ENCODE measurements at places on chromosomes 7 and 10.

DNA sequence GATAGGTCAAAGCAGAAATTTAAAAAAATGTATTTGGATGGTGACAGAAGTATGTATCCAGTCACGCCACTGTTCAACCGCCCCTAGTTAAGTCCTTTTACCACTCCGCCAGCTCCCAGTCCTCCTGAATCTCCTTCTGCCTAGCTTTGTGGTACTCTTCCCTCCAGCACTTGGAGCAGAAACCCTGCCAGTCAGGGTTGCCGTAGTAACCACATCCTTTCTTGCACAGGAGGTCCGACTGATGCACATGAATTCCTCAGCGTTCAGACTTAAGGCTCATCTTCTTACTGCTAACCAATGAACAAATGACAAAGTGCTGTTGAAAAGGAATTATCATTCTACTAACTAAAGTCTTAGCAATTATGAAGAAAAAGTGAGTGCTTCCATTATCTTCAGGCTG is 175.3 kb upstream of the KCTD7 start:
- H3K27ac ChIP-seq = no peak overlapping the region
- DNase-seq = no peak
- peaks cover 13% of the 10 kb centered on the region for H3K36me3 ChIP-seq
- H3K27me3 ChIP-seq = no peaks in the 10 kb centered on the region

DNA sequence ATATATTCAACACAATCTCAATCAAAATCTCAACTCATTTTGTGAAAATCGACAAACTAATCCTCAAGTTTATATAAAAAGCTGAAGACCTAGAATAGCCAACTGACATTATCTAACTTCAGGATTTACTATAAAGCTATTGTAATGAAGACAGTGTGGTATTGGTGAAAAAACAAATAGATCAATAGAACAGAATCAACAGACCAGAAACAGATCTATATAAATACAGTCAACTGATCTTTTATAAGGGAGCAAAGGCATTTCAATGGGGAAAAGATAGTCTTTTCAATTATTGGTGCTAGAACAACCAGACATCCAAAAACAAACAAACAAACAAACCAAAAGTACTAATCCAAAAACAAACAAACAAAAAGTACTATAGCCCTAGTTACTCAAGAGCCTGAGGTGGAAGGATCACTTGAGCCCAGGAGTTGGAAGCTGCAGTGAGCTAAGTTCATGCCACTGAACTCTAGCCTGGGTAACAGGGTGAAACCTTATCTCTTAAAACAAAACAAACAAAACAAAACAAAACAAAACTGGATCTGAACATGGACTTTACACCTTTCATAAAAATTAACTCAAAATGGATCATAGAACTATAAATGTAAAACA is 26.6 kb upstream of the AKR1D1 start:
- no peaks in the 10 kb centered on the region for H3K36me3 ChIP-seq
- no peaks in the 10 kb centered on the region for H3K4me1 ChIP-seq
- H3K27me3 ChIP-seq = peaks cover 5% of the 10 kb centered on the region
- no peak overlapping the region for H3K4me3 ChIP-seq

DNA sequence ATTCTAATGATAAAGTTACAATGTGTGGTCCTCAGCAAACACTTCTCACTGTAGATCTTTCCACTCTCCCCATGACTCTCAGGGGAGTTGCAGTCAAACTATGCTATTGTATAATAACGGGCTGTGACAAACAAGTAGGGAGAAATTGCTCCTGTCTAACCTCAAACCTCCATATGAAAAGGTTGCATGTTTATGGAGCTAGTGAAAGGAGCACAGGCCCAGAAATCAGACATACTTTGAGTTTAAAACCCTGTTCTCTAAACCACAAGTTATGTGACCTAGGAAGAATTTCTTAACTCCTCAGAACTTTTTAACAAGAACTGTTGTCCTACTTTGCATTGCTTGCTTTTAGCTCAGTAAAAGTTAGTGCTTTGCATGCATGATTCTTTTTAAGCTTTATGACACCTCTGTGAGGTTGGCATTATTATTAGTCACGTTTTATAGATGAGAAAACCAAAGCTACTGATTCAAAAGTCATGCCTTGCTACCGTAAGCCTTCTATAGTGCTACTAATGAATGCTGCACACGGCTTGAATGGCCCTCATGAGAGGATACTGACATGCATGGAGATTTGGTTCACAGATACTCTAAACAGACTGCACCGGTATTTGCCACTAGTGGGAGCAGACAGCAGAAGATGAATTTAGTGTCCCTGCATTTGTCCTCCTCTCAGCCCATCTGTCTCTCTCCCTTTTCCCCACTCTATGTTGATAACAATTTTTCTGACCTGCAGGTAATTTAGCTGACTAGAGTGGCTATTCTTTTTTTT is 129.5 kb upstream of the PCGF5 start:
- H3K36me3 ChIP-seq = no peaks in the 10 kb centered on the region
- H3K27me3 ChIP-seq = no peaks in the 10 kb centered on the region
- no peaks in the 10 kb centered on the region for H3K4me1 ChIP-seq
- DNase-seq = peak; percentile 10
- no peak overlapping the region for H3K4me3 ChIP-seq

DNA sequence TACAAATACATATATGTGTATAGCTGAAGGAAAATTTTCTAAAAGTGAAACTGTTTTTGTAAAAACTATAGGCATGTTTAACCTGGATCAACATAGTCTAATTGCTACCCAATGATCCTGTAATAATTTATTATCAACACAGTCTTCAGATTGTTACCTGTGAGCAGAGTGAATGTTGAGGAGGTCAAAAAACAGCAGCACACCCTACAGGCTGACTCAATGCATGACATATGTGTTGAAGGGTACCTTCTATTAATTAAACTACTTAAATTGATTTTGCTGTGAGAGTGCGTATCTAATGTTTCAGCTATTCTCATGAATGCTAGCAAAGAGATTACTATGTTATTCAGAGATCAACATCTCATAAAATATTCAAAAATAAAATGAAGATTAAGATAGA is 411.4 kb downstream of the TNS3 start:
- H3K27me3 ChIP-seq = no peaks in the 10 kb centered on the region
- H3K36me3 ChIP-seq = no peaks in the 10 kb centered on the region
- DNase-seq = no peak
- H3K4me3 ChIP-seq = no peak overlapping the region
- H3K4me1 ChIP-seq = no peaks in the 10 kb centered on the region

DNA sequence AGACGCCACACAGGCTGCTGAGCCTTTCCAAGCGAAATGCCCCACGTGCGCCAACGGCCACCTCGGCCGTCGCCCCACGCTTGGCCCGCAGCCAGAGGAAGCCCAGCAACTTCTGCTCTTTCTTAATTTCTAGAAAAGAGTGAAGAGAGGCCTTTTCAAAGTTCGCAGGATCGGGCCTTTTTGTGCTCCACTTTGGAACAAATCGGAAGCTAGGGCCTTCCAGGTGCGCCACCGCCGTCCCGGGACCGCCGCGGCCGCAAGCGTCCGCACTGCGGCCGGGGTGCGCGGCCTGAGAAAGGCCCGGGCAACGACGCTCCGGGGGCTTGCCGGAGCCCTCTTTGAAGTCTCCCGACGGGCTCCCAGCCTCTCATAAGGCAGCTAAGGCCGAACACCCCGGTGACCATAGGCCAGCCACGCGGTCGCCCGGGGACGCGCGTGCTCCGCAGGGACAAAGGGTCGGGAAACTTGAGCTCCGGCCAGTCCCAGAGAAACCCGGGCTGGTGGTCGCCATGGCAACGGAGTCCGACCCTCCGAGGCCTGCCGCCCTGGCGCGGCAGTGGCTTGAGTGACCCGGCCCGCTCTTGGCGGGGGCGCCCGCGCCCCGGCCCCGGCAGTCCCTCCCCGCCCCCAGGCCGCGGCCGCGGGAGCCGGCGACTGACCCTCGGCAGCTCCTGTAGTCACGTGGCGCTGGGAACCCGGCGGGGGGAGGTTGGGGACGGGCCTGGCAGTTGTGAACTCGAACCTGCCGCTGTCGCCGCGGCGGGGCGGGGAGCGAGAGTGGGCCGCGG is at the start of gene REPIN1:
Gene REPIN1, plus strand, starts transcription at position 727 of the 788 bp plus-strand sequence. CDS start 890 bp downstream, outside the sequence.
- peaks cover 45% of the 10 kb centered on the region for H3K4me1 ChIP-seq
- no peaks in the 10 kb centered on the region for H3K27me3 ChIP-seq
- peaks cover 44% of the 10 kb centered on the region for H3K36me3 ChIP-seq
- peak; percentile 97 for DNase-seq
- H3K27ac ChIP-seq = peak within 1 kb of the TSS; percentile 97

DNA sequence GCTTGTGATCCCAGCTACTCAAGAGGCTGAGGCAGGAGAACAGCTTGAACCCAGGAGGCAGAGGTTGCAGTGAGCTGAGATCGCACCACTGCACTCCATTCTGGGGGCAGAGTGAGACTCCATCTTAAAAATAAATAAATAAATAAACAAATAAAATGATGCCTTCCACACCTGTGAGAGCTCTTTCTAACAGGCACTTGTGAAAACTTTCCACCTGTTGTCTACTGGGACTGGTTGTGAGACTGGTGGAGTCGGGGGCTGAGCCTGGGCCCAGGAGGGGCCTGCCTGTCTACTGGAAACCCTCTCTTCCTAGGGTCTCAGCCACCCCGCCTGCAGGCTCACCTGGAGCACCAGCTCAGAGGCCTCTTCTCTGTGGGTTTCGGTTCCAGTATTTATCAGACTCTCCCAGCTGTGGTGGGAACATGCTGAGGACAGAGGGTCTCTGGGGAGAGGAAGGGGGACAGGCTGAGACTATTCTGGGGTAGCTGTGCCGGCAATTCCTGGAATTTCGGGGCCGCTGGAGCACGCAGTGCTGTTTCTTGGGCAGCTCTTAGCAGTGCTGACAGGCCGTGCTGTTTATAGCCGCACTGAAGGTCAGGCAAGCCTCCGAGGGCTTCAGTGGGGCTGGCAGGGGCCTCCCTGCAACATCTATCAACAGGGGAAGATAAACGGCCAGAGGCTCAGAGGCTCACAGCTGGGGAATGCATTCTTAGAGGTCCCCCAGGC is 3.8 kb downstream of the LDB3 start:
- peaks cover 9% of the 10 kb centered on the region for H3K4me1 ChIP-seq
- no peak for DNase-seq
- H3K36me3 ChIP-seq = no peaks in the 10 kb centered on the region
- H3K27me3 ChIP-seq = peaks cover 18% of the 10 kb centered on the region
- H3K27ac ChIP-seq = no peak overlapping the region
- no peak overlapping the region for H3K4me3 ChIP-seq

GRCh38 chr7:112160771-112161150 is 45.4 kb downstream of the DOCK4 start:
- H3K36me3 ChIP-seq = no peaks in the 10 kb centered on the region
- no peak overlapping the region for H3K4me3 ChIP-seq
- H3K27me3 ChIP-seq = no peaks in the 10 kb centered on the region
- DNase-seq = no peak
- no peak overlapping the region for H3K27ac ChIP-seq
- no peaks in the 10 kb centered on the region for H3K4me1 ChIP-seq

DNA sequence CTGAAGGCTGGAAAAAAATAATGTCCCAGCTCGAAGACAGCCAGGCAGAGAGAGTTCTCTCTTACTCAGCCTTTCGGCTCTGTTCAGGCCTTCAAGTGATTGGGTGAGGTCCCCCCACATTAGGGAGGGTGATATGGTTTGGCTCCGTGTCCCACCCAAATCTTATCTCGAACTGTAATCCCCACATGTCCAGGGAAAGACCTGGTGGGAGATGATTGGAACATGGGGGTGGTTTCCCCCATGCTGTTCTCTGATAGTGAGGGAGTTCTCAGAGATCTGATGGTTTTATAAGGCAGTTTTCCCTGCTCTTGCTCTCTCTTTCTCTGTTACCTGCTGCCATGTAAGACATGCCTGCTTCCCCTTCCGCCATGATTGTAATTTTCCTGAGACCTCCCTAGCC is 36.6 kb upstream of the LEP start:
- peak; percentile 69 for DNase-seq
- H3K4me1 ChIP-seq = peaks cover 11% of the 10 kb centered on the region
- H3K27ac ChIP-seq = no peak overlapping the region
- no peaks in the 10 kb centered on the region for H3K36me3 ChIP-seq
- peaks cover 8% of the 10 kb centered on the region for H3K27me3 ChIP-seq
- no peak overlapping the region for H3K4me3 ChIP-seq

DNA sequence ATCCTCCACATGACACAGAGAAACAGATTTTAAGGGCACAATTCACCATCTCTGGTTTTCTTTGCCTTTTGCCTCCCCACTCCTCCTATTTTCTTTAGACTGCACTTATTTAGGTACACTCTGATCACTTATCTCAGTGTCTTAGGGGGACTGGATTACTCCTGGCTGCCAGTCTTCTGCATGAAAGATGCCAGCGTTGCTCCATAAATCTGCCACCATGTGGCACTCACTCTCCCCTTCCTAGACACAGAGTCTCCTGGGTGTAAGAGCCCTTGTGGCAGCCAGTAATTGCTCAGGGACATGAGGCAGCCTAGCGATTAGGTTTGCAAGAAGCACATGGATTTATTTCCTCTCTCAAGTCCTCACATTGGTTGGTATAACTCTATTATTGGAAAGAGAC is 34.5 kb upstream of the RBM20 start:
- no peak for DNase-seq
- no peak overlapping the region for H3K4me3 ChIP-seq
- no peak overlapping the region for H3K27ac ChIP-seq

- 0 out of 2 replicates have a peak, but pooled peaks cover 3% of the 10 kb centered on the region for H3K27me3 ChIP-seq
- no peak overlapping the region for H3K27ac ChIP-seq
- no peaks in the 10 kb centered on the region for H3K4me1 ChIP-seq
- DNase-seq = no peak
- H3K4me3 ChIP-seq = no peak overlapping the region
- H3K36me3 ChIP-seq = no peaks in the 10 kb centered on the region
Measured at GRCh38 chr10:17989908-17990767, 38.4 kb downstream of the SLC39A12 start.

- H3K4me3 ChIP-seq = no peak overlapping the region
- no peaks in the 10 kb centered on the region for H3K27me3 ChIP-seq
- H3K36me3 ChIP-seq = no peaks in the 10 kb centered on the region
- no peak overlapping the region for H3K27ac ChIP-seq
- H3K4me1 ChIP-seq = no peaks in the 10 kb centered on the region
Measured at GRCh38 chr7:10412422-10413019, 561.2 kb upstream of the PHF14 start.

DNA sequence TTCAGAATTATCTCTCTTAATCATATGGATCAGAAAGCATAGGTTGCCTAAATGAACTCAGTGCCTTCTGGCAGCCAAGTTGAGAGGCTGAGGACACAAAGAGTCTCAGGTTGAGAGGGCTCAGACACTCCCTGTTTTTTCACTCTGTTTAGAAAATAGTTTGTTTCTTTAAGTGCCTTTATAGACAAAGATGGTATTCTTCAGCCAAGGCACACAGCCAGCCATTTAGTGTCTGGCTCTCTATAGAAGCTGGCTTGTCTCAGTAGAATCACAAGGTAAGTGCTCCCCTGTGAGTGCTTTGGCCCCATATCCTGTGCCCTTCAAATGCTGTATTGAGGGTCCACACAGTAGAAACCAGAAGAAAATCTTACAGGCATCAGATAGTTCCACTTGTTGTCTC is 3.6 kb downstream of the GPR158 start:
- DNase-seq = no peak
- H3K4me1 ChIP-seq = no peaks in the 10 kb centered on the region
- H3K27me3 ChIP-seq = no peaks in the 10 kb centered on the region
- H3K4me3 ChIP-seq = no peak overlapping the region
- H3K27ac ChIP-seq = no peak overlapping the region
- H3K36me3 ChIP-seq = no peaks in the 10 kb centered on the region

All from K562 (cell line).